Central memory CD4-positive, alpha-beta T cell (primary cell): ENCODE measurements at places on chromosomes 7 and 10.
A peak's percentile ranks its signal among the peaks of the same experiment; 100 is the strongest.

DNA sequence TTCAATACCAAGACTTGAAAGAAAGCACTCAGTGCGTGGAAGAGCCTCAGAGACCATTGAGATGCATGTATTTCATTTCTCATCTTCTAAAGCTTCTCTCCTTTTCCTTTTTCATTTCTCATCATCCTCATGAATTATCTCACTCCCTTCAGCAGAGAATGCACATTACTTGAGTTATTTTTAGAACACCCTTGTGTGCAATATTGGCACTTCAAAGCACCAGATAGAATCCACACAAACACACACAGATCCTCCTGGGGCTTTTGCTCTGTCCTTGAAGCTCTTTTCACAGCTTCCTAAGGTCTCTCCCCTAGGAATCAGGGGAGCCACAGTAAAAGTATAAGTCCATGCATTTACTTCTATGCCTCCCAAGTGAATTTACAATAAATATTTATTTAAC, 18.3 kb downstream of the DGKI start:
- no peak for DNase-seq

- peak; percentile 41 for DNase-seq
These were observed 7.5 kb upstream of the DNAJC1 start for GRCh38 chr10:22010973-22011408.

DNA sequence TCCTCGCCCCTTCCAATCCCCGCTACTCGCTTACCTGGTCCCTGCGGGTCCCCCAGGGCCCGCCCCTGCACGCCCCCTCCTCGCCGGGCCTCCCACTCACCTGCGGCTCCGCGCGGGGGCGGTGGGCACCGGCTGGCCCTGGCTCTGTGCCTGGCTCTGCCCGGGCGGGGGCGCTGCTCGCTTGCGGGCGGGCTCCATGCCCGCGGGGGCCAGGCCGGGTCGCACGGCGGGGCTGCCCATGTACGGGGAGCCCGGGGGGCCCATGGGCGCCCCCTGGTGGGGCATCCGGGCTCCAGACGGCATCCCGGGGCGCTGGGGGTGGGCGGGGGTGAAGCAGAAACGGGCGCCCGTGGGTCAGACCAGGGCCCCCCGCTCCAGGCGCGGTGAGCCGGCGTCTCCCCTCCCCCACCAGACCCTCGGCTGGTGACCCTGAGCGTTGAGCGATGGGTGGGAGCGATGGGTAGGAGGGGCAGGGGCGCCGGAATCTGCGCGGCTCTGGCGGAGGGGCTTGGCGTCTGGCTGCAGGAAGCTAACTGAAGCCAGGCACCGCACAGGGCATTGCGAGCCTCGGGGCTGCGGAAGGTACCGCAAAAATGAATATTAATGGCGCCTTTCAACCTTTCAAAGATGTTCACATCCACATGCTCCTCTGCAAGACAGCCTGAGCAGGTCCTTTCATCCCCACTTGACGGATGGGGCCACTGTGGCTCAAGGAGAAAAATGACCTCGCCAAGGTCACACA, 3.0 kb downstream of the SMARCD3 start:
- peak; percentile 62 for DNase-seq

GRCh38 chr10:5540080-5540479, 15.3 kb downstream of the CALML3 start:
- no peak for DNase-seq

DNA sequence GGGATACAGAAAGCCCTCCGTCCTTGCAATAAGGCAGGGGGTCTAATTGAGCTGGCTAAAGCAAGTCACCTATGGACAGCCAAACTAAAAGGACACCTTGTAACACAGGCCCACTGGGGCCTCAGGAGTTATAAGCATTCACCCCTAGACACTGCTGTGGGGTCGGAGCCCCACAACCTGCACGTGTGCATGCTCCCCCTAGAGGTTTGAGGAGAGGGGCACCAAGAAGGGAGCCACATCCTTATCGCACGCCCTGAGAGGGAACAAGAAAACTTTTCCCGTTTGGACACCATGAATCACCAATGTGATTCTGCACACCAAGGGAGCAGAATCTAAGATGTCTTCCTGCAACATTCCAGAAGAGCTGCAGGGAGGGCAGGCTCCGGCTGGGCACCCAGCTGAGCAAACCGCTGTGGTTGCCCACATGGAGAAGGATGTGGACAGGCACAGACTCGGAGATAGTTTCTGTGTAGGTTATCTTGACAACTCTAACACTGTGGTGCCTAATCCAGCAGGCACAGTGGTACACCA, 17.7 kb upstream of the TARP start:
- DNase-seq: no peak

GRCh38 chr10:184174-184573, 48.9 kb downstream of the ZMYND11 start:
- no peak for DNase-seq

DNA sequence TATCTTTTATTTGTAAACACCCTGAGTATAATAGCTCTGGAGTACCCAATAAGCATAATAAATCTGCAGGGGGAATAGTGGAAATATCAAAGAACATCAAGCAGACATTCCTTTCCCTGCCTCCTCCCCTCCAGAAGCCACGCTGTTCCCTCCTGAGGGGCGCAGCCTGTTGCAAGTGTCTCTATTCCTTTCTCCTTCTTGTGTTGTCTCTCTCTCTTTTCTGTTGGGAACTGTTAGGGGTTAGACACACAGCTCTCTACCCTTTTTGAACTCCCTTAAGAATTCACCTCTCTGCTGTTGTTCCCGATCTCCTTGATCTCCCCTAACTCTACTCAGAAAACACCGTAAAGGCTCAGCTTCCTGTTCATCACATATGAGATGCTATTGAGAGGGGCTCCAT, 178.0 kb upstream of the FZD1 start:
- DNase-seq: no peak
